T-helper 17 cell (primary cell): ENCODE measurements at places on chromosomes 12 and 14. TPM values are rescaled to one million over a fixed set of nuclear protein-coding genes. Genes with fewer than 3 reads are reported as not detected.

MUCL1 gene
- not detected for total RNA-seq

DNA sequence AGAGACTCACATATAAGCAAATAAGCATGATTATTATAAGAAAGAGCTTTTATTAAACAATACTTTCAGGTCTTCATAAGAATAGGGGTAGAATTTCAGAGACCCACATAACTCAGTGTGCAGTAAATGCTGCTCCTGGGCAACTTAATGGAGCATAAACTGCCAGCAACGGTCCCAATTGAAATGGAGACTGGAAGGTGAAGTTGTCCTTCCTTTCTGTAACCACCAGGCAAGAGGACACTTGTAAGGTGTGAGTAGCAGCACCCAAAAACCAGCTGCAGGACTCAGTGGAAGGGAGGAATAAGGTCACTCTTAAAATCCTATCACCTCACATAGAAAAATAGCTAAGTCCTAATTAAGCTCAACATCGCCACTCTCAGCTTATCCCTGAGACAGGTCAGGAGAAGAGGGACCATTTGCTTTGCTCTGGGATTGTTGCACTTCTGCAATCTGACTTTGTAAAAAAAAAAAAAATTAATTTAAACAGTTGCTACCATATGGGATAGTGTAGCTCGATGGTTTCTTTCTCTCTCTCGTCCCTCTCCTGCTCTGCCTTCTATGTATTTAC lies 22.7 kb upstream of the LTA4H start:
- no peak for DNase-seq

GRCh38 chr14:72308967-72309485 lies 376.8 kb downstream of the RGS6 start:
- DNase-seq: no peak

- DNase-seq: peak; percentile 59
Measured at GRCh38 chr12:107320929-107321631, 227.7 kb upstream of the CRY1 start.

GRCh38 chr12:4143896-4144295 lies 129.7 kb upstream of the CCND2 start:
- DNase-seq: no peak

DNA sequence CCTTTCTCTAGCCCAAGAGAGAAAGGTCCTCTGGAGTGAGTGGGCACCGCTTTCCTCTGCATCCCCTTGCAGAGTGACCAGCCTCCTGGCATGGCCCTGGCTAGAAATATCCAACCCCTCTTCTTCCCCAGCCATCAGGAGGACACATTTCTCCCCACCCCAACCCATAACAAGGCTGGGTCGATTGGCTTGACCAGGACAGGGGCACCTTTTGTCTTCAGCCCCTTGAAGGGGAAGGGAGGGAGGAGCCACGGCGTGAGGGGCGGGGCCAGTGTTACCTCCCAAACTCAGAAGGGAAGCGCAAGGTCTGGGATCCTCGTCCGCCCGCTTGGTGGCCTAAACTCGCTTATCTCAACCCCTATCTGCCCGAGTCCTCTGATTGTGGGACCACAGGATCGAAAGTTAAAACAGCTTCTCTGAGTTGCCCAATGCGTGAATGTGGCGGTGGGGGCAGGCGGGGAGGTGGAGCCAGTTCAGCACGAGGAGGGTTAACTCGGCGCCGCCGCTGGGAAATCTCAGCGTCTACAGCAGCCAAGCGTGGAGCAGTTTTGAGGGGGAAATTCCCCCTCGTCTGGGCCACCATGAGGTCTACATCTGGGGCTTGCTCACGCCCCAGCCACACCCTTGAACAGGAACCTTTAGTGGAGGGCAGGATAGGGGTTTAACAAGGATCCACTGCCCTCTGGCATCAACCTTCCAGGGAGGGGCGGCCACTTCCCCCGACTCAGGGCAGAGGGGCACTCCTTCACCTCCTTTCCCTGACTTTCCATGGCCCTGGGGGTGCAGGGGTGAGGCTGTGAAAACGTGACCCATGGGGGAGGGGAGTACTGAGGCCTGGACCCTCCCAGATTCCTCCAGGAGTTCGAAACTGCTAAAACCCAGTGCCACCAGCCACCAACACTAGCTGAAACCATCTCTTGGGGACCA lies 795 bp downstream of the STAT6 start:
- DNase-seq: peak; percentile 71

DNA sequence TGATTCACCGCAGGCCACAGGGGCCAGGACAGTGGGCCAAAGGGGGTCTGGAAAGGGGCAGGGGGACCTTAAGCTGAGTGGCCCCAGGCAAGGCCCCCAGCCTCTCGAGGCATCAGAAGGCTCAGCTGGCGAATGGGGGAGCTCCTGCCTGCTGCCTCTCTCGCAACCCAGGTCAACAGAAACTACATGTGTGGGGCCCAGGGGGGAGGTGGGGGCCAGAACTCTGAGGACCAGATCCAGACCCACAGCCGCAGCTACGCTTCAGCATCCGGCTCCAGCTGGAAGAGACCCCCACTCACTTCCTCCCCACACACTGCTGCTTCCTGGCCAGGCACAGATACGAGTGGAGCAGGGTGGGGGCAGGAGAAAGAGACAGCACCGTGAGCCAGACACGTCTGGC lies 46.5 kb downstream of the NCOR2 start:
- DNase-seq: no peak

DNA sequence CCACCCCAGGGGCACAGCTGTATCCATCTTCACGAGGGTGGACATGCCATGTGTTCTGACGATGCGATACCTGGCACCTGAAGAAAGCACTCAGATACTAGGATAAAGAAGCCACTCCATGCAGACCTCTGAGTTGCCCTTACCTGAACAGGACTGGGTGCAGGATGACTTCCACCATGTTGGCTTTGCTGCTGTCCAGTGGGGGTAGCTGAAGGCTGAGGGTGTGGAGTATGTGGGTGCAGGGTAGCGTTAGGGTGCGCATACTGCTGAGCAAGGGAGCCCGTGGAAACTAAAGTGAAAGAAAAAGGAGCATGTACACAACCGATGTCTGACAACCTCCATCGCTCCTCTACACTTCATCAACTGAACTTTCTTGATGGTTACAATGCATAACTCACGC lies 51.3 kb downstream of the SH2B3 start:
- DNase-seq: no peak
